AG09319 (cell line): ENCODE measurements at places on chromosomes 7 and 10.

GRCh38 chr7:11410656-11411644 lies 421.0 kb downstream of the THSD7A start:
- no peak for DNase-seq

DNA sequence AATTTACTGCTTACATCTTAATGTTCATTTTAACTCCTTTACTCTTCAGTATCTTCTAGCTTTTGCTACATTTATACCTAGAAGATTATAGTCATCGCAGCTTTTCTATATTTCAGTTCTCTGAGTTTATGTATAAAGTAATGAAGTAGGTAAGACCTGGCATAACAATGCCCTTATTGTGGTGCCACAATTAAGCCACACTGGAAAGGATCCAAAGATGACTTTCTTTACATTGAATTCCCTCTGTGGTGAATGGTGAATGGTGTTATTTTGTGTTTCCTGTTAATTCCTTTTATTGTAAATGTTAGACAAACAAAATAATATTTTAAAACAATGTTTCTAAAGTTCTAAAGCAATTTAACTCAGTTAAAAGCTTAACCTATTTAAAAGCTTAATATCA lies 36.2 kb downstream of the SEMA3D start:
- DNase-seq: no peak

DNA sequence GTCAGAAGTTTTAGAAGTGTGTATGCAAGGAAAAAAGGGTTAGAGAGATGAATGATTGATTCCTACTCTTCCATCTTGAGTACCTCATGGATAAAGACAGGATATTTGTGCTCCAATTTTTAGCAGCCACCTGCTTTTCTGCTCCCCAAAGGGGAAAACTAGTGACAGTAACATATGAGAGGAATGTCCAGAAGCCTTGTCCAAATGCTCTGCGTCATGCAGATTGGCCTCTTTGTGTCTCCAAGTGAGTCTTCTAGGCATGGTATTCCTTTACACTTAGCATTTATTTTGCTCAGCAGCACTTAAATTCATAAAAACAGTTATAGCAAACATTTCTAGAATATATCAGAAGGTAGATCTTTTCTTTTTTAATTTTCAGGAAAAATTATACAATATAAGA lies 306.8 kb downstream of the CNTNAP2 start:
- no peak for DNase-seq

DNA sequence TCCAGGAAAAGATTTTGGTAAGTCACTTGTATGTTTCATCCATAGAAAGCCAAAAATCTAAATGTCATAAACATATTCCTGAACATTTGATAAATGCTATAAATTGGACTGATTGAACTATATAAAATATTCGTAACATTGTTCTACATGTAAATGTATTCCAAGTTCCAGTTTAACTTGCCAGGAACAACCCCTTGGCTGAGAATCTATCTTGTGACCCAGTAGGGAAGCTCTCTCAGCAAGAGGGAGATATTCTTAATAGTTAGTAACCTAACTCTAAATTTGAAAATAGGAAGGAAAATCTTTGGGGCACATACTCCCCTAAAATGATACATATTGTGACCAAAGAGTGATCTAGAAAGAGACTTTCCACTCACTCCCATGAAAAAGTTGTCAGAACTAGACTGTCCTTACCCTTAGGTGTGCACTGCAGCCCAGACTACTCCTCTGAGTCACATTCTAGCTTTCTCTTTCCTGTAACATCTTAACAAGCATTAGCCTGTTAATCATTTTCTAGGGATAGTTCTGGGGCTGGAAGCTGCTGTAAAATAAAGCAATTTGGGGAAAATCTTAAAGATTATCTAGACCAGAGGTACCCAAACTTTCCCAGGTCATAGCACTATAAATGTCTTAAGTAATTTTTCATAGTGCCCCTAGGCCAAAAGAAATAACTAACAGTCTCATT lies 73.7 kb upstream of the SKAP2 start:
- no peak for DNase-seq

GRCh38 chr7:35038354-35038753 lies 1.1 kb upstream of the DPY19L1 start:
- no peak for DNase-seq

DNA sequence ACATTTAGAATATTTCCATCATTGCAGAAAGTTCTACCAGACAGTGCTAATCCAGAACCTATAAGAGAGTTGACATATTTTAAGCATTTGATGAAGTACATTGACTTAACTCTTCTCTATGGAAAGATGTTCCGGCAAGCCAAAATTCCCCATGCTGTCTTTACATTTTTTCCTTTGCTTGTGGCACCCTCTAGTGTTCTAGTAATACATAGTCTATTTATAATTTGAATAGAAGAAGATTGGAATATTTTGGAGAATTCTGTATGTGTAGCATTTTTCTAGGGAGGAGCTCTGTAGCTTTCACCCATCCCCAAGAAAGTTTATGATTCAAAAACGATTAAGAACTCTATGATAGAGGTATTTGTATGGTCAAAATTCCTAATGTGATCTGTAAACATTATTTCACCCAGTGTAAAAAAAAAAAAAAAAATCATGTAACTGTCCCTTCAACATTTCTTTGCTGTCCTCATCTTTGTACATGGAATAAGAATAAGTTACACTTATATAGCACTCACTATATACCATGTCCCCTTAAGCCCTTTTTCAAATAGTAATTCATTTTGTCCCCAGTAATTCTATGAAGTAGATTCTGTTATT lies 33.2 kb downstream of the NRF1 start:
- no peak for DNase-seq
